ENCODE measurements at places on chromosomes 5 and 9.

DNA sequence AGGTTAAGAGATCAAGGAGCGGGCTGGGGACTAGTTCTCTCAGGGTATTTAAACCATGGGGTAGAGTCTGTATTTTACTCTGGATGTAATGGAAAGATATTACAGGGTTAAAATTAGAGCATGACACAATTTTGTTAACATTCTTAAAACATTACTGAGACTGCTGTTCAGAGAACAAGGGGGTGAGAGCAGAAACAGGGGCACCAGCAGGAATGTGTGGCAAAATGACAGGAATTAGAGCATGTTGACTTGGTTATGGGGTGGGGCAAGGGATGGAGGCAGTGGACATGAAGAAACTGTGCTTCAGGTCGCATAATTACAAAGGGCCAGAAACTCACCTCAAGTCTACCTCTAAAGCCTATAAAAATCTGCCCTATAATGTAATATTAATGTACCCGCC is 75.0 kb downstream of the TMEM232 start:
- no peak for ATAC-seq

DNA sequence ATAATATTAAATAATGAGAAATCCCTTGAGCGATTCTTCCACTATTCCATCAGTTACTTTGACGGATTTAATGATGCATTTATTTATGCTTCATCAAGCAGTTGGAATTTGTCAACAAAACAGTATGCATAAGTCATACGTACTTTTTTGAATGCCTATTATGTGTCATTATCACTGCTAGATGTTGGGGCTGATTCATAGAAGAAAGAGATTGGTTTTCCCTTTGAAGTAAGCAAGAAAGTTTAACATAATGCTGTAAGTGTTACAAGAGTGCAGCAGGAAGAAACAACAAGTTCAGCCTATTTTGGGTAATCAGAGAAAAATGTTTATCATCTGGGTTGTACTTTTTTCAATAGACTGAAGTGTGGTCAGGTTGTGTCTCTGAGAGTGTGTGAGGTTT is 121.2 kb upstream of the RANBP3L start:
- no peak for ATAC-seq

DNA sequence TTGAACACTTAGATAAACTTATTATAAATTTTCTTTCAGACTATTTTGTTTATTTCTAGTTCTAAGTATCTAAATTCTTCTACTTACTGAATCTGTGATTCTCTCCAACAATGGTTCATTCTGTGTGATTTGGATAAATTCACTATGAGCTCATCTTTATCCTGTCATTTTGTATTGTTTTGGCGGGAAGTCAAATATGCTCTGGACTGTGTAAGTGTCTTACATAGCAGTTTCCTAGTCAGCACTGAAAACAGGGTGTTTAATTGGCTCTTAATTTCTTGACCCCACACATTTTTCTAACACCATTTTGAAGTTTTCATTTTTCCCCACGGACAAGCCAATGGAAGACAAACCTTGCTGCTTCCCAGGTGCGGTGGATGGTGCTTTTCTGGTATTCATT is 207.0 kb upstream of the ACO1 start:
- ATAC-seq, result no peak

DNA sequence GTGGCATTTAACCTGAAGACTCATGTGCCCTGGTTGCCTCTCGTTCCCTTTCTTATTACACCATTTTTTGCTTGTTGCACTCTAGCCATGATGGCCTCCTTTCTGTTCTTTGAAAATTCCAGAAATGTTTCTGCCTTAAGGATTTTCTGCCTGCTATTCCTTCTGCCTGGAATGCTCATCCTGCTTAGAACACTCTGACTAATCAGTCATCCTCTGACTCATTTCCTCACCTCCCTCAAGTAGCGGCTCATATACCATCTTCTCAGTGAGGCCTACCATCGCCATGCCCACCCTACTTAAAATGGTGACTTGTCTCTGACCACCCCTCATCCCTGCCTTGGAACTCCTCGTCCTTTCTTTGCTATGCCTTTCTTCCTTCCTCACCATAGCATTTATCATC is 68.8 kb downstream of the KIF4B start:
- ATAC-seq, result no peak

DNA sequence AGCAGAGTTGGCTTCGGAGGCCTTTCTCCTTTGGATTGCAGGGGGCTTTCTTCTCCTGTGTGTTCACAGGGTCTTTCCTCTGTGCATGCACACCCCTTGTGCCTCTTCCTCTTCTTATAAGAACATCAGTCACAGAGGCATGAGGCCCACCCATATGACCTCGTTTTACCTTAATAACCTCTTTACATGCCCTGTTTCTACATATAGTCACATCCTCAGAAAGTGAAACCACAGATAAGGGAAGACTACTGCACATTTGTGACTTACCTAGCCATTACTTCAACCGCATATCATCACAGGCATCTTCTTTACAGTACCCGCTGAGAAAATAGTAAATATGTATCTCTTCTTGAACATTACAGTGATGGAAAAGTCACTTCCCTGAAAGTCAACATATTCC is 204.9 kb upstream of the TARS1 start:
- ATAC-seq, result peak; percentile 47

GRCh38 chr5:72691751-72692150 is 124.7 kb upstream of the TNPO1 start:
- no peak for ATAC-seq

- ATAC-seq, result no peak
These were observed 90.3 kb upstream of the PAM start for GRCh38 chr5:102664616-102665335.

GRCh38 chr5:79020861-79021561 is 35.9 kb upstream of the ARSB start:
- peak; percentile 36 for ATAC-seq

GRCh38 chr5:64944868-64945267 is 176.1 kb downstream of the CWC27 start:
- no peak for ATAC-seq

DNA sequence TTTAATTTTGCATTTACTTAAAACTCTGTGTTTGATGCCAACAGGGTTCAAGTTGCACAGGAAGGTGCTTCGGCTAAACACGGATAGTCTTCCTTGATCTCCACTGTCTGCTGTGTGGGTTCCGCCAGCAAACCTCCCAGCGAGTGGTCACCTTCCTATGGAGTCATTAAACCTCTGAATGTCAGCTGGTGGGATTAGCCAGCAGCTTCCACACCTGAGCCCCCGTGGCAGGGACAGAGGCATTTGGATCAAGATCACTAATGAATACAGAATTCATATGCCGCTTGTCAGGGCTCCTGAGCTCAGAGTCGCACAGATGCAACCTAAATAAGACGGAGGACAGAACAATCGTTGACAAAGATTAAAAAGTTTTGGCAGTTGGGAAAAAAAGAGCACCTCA is 39.5 kb downstream of the PSMB7 start:
- ATAC-seq, result no peak

- ATAC-seq, result no peak
These were observed 33.0 kb downstream of the FAM240B start for GRCh38 chr9:38686933-38687332.

GRCh38 chr5:169195601-169196000 is 105.3 kb downstream of the SLIT3 start:
- no peak for ATAC-seq

DNA sequence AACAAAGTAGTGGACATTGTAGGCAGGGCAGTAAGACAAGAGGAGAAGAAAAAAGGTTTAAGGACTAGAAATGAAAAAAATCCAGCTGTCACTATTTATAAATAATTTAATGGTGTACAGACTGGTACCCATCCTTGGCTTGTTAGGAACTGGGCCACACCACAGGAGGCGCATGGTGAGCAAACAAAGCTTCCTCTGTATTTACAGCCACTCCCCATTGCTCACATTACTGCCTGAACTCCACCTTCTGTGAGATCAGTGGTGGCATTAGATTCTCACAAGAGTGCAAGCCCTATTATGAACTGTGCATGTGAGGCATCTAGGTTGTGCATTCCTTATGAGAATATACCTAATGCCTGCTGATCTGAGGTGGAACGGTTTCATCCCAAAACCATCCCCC is 62.6 kb upstream of the DMAC1 start:
- ATAC-seq, result no peak

DNA sequence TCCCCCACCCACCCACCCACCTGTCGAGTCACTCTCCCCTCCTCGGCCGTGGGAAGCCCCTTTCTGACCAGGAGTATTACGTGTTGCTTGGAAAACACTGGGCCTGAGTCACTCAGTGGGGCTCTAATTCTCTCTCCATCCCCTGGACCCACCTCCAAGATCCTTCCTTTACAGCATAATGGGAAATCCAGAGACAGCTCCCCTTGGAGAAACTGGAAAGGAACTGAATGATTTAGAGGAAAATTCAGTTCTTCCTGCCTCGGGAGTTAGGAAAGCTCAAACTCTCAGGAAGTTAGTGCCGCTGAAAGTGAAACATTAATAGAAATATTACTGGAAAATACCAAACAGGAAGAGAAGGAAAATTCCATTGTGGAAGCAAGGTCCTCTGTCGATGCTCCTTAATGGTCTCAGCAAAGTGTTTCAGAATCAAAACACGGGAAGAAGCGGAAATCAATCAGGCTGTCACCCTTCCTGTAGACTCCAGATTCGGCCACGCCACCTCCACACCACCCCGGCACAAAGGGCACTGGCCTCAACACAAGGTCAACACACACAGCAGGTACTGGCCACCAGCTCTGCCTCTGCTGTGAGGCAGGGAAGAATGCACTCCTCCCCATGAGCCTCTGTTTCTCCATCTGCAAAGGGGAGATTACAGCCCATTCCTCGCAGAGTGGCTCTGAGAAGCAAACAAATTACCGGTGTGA is 9.6 kb downstream of the SHB start:
- ATAC-seq, result no peak

- ATAC-seq, result no peak
These were observed 89.6 kb upstream of the SGCD start for GRCh38 chr5:156237361-156237760.

DNA sequence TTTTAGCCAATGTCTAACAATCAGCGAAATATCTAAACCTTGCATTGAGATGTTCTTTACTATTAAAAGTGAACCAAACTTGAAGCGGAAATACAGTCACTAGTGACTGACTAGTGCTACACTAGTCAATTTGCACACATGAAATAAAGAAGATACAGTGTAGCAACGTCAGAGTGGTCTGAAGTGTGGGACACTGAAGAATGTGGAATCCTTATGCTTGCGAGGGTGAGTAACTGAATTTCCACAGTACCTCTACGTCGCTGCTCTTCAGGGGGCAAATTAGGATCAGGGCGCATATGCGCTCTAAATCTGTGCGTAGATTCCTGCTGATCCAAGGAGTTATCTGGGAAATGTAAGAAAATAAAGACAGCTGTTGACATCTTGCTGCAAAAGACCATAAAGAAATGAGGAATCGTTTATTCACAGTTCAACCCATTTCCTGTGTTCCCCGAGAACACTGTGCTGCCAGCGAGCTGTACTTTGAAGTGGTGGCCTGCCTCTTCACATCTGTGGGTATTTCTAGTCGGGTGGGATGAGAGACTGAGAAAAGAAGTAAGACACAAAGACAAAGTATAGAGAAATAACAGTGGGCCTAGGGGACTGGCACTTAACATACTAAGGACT is 39.8 kb upstream of the FLT4 start:
- ATAC-seq, result peak; percentile 58

GRCh38 chr5:68757006-68757405 is 336.8 kb upstream of the SLC30A5 start:
- ATAC-seq, result no peak

DNA sequence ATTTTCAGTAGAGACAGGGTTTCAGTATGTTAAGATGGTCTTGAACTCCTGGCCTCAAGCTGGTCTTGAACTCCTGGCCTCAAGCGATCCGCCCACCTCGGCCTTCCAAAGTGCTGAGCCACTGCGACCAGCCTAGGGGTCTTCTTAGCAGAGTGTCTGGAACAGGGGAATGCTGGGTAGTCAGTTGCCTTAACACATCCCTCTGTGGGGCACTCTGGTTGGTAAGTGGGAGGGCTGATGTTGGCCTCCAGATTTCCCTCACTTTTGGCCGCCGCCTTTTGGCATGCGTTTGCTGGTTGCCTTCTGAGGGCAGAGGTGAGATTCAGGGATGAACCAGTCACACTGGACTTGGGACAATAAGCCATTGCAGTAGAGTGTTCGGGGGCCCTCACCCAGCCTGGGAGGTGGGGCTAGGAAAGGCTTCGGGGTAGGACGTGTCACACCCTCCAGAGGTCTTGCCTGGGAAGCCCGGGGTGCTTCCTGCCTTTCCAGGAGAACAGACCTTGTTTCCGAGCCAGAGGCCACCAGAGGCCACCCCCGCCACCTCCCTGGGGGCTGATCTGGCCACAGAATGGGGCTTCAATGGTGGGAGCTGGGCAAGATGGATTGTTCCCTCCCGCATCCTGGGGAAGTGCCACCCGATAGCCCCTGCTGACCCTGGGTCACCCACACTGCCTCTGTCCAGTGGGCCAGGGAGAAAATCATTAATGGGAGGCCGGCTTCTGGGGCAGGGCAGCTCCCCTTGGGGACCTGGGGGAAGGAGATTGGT is 13.3 kb downstream of the FGF18 start:
- ATAC-seq, result no peak

DNA sequence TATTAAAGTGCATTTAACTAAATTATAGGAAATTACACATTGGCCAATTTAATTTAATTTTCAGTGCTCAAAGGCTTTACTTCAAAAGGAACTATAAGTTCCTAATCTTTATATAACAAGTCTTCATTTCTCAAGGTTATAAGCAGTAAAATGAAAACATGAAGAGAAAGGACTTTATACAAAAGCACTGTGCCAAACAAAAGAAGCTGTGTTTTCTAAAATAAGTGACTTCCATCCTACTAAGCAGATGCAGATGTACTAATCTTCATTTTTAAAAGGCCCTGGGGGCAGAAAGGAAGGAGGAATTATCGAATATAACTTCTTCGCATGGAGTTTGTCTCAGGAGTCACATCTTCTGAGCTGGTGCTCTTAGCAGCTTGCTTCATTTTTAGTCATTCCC is 81.4 kb downstream of the SHC3 start:
- no peak for ATAC-seq

DNA sequence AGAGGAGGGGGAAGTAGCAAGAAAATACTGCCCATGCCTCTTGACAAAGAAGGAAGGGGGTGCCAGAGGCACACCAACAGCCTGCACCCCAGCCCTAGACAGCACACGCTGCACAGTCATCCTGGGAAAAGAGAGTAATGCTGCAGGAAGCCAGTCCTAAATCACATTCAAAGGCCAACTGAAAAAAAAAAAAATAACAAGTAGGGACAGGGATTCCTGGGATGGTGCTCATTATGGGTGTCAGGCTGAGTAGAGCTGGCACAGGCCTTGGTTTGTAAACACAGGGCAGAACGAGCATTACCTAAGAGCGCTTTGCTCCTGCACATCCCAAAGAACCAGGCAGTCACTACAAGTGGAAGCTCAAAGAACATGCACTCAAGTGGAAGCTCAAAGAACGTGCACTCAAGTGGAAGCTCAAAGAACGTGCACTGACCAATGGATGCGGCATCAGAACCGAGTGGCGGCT is 7.8 kb downstream of the RAPGEF1 start:
- ATAC-seq, result no peak

- no peak for ATAC-seq
These were observed 15.8 kb downstream of the AFF4 start for GRCh38 chr5:132947671-132948070.
